ENCODE measurements at places on chromosomes 2 and 18.

GRCh38 chr2:170013802-170014551, 164.0 kb upstream of the MYO3B start:
- DNase-seq: no peak

DNA sequence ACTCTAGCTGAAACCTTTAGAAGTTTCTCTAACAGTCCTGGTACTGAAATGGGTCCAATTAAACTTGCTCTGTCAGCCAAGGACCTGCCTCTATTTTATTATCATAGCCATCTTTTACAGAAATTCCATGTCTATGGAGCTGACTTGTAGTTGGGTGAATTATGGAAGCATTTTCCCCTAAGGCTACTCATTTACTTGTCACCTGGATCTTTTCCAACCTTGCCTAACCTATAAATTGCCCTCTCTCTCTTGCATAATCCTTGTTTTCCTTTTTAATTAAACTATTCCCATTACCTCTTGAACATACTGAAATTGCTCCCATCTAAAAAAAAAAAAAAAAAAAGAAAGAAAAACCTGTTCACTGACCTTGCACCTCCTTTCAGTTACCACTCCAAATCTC, 74.6 kb upstream of the DOK6 start:
- no peak for DNase-seq

- DNase-seq: no peak
Measured at GRCh38 chr2:194291104-194291503, 1365.9 kb upstream of the SLC39A10 start.

DNA sequence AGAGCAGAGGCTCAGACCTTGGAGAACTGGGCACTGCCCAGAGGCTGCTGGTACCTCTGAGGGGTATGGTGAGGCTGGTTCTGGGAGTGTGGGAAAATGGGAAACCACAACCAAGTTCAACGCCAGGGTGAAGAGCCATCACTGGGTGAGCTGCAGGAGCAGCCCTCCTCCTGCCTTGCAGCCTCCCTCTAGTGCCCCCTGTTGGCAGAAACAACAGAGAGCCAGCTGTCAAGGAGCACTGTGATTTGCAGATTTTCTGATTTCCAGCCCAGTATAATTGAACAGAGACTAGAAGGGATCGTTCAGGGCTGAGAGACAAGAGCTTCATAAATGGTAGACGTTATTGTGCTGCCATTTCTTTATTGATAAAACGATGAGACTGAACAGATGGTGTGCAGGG, 50.5 kb downstream of the MAPK4 start:
- no peak for DNase-seq

GRCh38 chr2:54114936-54115283, 505 bp upstream of the ACYP2 start:
- DNase-seq: no peak

Data from activated T-cell treated with anti-CD3 and anti-CD28 coated beads, Interleukin-2, amount 50 U/mL, for 48 hours (primary cell).